ENCODE measurements at places on chromosomes 12 and 14.

DNA sequence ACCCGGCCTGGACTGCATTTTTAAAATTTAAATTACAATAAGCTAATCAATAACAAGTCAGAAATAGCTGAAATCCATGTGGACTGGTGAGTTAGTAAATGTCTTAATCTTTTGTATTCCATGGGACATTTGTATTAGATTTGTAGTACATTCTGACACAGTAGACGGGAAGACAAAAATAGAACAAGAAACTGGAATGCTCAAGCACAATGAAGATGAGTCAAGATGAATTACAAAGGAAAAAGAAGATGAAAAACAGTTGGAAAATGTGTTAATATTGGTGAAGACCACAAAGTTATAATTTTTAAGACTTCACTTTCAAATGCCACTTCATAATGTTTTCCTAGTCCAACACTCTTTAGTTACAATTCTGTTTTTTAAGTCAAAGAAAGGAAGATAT is 97.8 kb upstream of the FERMT2 start:
- DNase-seq, result no peak

- peak; percentile 65 for DNase-seq
Observed at GRCh38 chr14:75578102-75578785, at the start of gene FLVCR2. TSS of gene FLVCR2 (plus strand) at chr14:75578620. CDS start at chr14:75578973, 353 bp downstream.

DNA sequence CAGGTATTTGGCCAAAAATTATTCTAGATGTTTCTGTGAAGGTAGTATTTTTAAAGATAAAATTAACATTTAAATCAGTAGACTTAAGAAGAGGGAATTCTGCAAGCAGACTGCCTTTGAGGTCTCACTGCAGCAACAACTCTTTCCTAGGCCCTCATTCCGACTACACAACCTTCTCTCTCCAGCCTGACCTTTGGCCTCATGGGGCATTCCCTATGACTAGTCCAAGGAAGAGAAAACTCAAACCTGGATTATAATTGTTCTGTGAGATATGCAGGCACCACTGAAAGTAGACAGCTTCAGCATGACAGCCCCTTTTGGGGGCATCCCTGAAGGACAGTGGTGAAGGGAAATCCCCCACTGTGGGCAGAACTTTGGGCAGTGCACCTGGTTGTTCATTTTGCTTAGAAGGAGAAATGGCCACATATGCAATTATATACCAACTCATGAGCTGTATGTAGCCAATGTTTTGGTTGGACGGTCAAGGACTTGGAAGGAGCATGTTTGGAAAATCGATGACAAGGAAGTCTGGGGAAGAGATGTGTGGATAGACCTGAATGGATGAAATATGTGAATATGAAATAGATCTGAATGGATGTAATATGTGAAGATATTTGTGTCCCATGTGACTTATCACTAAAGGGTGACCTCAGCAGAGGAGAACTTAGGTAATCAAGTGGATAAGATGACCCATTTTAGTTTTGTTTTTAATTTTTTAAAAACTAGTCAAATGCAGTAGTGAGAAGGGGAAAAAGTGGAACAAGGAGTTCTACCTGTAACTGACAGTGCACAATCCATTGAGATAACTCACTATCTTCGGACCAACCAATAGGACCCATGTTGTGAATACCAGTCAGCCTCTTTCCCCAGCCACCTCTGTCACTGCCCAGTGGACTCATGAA is 233.3 kb upstream of the FOXN3 start:
- no peak for DNase-seq

DNA sequence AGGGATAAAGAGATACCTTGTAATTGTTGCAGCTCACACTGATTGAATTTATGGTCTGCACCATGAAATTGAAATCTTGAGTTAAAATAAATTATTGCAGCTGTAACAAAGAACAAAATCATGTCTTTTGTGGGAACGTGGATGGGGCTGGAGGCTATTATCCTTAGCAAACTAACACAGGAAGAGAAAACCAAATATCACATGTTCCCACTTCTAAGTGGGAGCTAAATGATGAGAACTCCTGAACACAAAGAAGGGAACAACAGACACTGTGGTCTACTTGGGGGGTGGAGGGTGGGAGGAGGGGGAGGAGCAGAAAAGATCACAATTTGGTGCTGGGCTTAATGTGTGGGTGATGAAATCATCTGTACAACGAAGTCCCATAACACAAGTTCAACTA is 22.6 kb downstream of the ERP27 start:
- no peak for DNase-seq

GRCh38 chr12:48993787-48994186 is 5.4 kb downstream of the DDN start:
- no peak for DNase-seq

- no peak for DNase-seq
Observed at GRCh38 chr12:116441292-116441691, 117.9 kb upstream of the MAP1LC3B2 start.

DNA sequence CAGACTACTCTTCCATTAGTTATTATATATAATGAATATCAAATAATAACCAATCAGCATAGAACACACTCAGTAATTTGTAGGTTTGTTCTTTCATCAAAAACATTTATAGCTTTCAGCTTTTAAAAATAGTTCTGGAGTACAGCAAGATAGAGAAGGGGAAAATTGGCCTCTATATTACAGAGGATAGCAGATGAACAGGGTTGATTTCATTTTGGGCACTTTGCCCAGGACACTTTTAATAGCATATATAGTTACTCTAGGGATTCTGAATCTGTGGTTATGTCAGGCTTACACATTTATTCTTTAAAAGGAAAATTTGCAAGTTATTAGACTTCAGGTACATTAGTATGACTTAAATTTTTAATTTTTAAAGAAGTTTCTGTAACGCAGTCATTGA is 52.6 kb downstream of the IFT81 start:
- DNase-seq, result no peak

DNA sequence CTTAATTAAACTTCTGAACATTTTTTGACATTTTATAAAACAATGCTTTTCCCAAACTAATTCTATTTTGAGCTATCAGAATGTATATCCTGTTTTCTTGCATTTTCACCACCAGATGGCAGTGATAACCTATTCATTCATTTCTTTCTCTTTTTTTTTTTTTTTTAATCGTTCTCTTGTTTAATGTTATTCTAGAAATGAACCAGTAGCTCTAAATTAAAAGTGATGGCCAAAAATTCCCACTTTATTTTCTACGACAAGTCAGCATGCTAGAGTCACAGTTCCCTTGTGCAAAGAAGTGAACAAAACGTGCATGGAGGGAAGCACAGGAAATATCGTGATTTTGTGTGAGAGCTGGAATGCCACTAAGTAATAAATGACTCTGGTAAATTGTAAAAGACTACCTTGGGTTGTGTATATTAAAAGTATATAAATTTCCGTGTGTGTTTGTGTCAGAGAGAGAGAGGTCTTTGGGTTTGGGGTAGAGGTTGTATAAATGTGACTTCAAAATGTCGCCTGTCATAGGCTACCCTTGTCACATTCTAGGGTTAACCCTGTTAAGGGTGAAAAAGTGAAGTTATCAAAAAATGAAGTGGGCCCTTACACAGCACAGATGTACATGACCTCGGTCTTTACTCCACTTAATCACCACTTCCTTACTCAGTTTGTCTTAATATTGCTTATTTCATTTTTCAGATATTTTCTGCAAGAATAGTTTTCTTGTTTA is 40.4 kb upstream of the LDHB start:
- peak; percentile 68 for DNase-seq

GRCh38 chr12:8655421-8655820 is 7.2 kb downstream of the MFAP5 start:
- no peak for DNase-seq

DNA sequence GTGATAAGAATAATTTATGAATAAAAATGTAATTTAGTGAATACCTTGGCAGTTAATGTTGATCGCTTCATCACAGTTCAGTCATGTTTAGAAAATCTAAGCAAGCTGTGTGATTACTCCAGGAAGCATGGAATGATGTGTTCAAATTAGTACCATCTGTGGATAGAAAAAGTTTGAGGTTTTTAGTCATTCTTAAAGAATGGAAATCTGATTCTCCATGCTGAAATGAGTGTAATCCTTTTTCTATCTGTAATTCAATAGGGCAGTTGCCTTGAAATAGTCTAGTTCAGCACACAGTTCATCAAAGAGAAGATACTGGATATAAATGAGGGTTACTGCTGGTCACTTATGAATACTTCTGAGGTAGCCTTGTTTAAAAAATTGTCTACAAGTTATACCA is 127.2 kb upstream of the MYF6 start:
- peak; percentile 42 for DNase-seq

DNA sequence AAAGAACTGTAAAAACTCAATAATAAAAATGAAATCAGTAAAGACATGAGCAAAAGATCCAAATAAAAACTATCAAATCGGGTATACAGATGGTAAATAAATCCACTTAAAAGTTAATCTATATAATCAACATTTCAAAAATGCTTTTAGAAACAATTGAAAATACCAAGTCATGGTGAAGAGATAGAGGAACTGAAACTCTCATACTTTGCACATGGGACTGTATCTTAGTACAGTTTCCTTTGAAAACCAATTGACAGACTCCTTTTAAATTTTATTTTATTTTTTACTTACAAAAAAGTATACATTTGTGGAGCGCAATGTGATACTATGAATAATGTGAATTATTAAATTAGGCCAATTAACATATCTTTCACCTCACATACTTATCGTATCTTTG is 98.6 kb upstream of the FAR2 start:
- DNase-seq, result no peak

GRCh38 chr12:45166056-45166455 is 49.8 kb upstream of the ANO6 start:
- no peak for DNase-seq

DNA sequence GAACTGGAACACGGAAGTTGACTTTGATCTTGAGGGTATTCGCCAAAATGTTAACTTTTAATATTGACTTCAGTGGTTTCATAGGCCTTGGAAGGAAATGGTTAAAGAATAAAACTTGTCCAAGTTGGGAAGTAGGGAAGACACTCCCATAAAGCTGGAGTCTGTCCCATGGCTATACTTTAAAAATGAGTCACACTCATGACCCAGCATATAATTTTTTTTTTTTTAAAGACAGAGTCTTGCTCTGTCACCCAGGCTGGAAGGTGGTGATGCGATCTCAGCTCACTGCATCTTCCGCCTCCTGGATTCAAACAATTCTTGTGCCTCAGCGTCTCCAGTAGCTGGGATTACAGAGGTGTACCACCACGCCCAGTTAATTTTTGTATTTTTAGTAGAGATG is 19.6 kb downstream of the TMPRSS12 start:
- peak; percentile 34 for DNase-seq
